Ureter (tissue), 1 donor: ENCODE measurements at places on chromosomes 1 and 21. TPM values are rescaled to one million over a fixed set of nuclear protein-coding genes. Genes with fewer than 3 reads are reported as not detected.

The PTCH2 gene
- total RNA-seq, result 1.5 TPM

The ATP1A1 gene
- total RNA-seq, result 322 TPM

The FMOD gene
- 59.0 TPM for total RNA-seq

The DMRTA2 gene
- not detected for total RNA-seq

The GOLT1A gene
- total RNA-seq, result 26.0 TPM

DNA sequence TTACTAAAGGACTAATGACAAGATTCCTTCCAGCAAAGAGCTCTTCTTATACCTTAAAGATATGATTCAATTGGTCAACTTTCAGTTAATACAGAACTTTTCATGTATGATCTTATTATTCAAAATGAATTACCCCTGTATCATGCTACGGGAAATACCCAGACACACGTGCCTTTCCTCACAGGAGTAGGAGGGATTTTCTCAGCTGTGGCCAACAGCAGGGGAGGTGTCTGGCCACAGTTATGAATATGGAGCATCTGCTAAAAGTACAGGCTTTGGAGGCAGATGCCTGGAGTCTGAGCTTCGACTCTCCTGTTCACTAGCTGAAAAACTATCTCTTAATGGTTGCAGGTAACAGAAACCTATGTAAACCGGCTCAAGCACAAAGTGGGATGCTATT lies 53.6 kb downstream of the KIAA1614 start:
- DNase-seq, result no peak

DNA sequence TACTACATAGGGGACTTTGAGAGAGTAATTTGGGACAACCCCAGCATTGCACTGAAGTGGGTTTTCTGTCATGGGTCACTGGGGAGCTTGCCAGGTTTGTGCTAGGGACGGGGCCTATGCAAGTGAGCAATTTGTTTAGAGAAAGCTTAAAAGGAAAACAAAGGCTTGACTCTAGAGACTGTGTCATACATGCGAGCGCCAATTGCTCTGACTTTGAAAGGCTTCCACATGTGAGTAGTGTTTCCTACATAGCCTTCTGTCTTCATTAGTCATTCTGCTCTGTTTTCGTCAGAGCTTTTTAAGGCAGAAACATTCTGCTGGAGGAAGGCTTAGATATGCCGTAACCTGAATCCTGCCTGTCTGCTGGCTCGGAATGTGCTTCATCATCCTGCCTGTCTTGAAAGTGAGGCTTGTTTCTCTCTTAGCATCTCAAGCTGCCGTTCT lies 28.4 kb downstream of the TRIM45 start:
- no peak for DNase-seq

DNA sequence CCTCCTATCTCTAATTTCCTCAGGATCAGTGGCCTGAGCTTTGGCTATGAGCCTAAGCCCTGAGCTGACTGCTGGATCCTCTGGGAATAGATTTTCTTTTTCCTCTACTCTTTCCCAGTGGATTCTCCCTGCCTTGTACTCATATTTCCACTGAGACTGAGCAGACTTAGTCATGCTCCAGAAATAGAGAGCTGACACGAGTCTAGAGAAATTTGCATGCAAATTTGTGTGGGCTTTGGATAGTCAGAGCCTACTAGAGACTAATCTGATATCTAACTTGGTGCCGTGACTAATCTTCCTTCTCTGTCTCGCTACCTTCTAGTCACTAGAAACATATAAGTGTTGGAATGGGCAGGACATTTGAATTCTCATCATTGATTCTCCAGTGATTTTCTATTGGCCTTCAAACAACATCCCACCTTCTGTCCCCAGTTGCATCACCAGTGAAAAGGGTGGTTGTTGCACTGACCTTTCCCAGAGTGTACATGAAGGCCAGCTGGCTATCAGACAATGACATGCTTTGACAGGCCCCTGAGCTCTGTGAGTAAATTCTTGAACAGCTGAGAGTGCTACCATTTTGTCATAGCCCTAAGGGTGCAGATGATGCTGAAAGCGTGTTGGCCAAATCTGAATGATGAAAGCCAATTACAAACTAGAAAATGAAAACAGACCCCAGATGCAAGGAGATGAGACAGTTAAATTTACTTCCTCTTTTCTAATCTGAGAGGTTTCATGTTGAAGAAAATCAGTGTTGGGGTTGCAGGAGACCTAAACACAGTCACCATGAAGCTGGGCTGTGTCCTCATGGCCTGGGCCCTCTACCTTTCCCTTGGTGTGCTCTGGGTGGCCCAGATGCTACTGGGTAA lies at the start of gene FCRLA:
Gene FCRLA (plus strand): TSS at position 748 of the 866 bp plus-strand sequence. CDS start 36 bp downstream, at position 784.
- DNase-seq, result no peak

DNA sequence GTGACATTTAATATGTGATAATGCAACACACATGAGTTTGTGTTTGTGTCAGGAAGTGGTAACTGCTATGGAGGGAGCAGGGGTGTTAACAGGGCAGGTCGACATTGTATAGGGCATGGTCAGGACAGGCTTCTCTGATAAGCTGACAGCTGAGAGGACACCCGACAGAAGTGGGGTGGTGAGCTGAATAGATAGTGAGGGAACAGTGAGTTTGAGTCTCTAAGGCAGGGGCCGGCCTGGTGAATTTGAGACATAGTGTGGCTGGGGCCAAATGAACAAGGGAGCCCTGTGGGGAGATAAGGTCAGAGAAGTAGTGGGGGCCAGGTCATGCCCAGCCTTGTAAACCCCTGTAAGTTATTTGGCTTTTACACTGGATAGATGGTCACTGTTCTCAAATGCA lies 217.4 kb upstream of the KIAA0040 start:
- no peak for DNase-seq

- no peak for DNase-seq
These were observed 364.5 kb downstream of the KCNH1 start for GRCh38 chr1:210769473-210769872.
